ENCODE measurements at places on chromosomes 12 and 14.
A peak's percentile ranks its signal among the peaks of the same experiment; 100 is the strongest.

GRCh38 chr12:122022393-122023338 is 982 bp downstream of the BCL7A start:
- DNase-seq: peak; percentile 31

DNA sequence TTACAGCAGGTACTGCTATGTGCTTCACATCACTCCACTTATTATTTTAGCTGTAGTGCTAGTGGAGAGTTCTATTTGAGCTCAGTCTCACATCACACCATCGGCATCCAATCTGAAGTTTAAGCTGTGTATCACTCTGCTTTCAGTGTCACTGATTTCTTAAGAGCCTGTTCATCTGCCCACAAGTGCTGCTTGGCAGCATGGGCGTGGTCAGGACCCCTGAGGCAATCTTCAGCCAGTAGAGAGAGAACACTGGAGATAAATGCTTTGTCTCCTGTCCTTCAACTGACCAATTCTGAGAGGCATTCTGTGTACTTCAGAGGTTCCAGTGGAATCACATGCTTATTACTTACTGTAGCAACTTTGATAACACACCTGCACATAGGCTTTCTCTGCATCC is 728.8 kb downstream of the RPS29 start:
- no peak for DNase-seq

GRCh38 chr12:131991816-131992430 is 42.2 kb downstream of the EP400 start:
- DNase-seq: no peak

- peak; percentile 67 for DNase-seq
These were observed 26.4 kb upstream of the ZFP36L1 start for GRCh38 chr14:68819260-68819691.

DNA sequence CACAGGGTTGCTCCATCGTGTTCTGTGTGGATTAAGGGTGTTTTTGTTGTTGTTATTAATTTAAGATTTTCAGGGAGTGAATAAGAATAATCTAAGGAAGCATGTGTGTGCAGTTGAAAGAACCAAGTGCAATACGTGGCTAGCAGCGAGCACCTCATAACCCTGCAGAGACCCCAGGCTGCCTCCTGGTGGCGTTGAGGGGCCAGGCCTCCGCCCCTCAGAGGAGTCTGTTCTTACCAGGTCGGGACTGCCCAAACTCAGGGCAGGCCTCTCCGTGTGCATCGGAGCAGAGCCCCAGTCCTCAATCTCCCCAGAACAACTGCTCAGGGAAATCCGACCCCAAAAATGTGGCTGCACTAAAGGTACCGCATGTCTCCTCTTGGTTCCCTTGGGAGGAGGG is 36.8 kb downstream of the IL31 start:
- DNase-seq: no peak

DNA sequence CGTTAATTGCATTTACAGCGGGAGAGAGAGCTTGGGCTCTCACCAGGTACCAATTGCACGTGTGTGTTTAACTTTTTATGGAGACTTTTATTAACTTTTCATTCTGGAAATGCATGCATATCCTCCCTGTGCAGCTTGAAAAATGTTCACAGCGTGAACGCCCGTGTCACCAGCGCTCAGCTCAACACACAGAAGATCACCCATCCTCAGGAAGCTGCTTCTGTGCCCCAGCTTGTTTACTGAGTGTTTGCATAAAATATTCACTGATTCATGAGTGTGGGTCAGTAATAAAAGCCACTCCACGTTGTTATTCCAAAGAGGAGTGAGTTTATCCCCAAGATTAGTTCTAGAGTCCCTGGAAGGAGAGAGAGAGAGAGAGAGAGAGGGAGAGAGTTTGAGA is 75.5 kb upstream of the FZD10 start:
- DNase-seq: no peak

DNA sequence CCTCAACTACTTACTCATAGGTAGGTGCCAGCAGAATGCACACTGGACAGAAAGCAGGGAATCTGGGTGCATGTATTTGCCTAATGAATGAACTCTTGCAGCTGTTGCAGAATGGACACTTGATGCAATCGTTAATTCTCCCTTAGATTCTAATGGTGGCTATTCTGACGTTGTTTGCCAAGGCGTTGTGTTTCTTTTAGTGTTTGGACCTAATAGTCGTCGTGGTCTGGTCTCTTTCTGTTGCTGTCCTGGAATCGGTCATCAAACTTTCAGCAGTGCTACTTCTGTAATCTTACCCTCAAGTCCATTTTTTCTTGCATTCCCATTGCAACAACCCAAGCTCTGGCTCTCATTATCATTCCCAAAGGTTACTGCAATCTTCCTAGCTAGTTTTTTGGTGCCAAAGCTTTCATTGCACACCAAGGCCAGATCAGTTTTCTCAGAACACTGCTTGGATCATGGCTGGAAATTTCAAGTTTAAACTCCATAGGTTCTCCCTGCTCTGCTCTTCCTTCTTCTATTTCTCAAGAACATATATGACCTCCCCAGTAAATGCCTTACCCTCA is 31.3 kb downstream of the BMP4 start:
- no peak for DNase-seq

GRCh38 chr14:48251290-48251689 is 575.9 kb upstream of the MDGA2 start:
- DNase-seq: no peak

- DNase-seq: no peak
These were observed 186.3 kb upstream of the PLEKHA5 start for GRCh38 chr12:18943200-18943599.

- peak; percentile 75 for DNase-seq
These were observed 211.7 kb upstream of the FKBP4 start for GRCh38 chr12:2583091-2583497.

DNA sequence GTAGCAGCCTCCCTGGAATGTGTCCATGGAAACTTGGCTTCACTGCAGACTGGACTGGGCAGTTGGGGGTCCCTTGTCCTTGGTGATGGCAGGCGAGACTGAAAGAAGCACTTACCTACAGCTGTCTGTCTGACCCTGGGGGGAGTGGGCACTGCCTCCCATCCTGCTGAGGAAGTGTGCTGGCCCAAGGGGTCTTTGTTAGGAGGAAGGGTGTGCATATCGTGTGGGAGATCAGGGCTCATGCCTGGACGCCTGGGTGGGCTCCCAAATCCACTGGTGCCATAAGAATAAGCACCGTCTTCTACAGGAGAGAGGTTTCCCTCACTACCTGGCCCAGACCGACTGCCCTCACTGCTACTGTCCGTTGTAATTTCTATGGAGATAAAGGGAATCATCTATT is 81.4 kb downstream of the PIWIL1 start:
- DNase-seq: no peak

GRCh38 chr14:65339866-65340265 is 72.7 kb upstream of the FUT8 start:
- no peak for DNase-seq

DNA sequence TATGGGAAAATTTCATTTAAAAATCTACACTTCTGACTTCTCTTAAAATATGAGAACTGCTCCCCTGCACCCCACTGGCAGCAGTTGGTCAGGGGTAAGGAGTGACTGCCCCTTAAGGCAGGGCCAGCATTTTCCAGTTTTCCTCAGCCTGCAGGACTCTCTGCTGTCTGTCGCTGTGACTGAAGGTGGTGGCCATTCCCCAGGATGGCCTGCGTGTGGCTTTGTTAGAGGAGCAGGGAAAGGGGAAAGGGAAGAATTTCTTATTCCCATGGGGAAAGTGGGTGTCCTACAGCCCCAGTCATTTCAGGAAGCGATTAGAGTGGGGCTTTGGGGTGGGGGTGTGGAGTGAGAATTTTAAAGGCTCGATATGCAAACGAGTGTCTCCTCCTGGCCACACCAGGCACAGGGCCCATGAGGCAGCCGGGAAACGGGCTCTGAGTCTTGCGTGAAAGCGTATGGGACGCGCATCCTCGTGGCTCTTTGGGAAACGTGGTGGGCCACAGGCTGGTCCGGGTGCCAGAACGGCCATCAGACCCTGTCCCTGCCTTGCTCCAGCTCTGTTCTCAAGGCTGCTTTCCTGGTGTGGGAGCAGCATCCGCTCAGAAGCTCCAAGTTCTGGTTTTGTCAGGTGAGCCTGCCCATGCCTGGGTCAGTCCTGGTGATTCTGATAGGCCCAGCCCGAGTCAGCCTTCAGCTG is 23.5 kb downstream of the ADGRD1 start:
- DNase-seq: no peak

- no peak for DNase-seq
These were observed 10.2 kb upstream of the PEBP1 start for GRCh38 chr12:118125743-118126118.

GRCh38 chr14:98114122-98114895 is 1157.7 kb downstream of the BCL11B start:
- DNase-seq: no peak

DNA sequence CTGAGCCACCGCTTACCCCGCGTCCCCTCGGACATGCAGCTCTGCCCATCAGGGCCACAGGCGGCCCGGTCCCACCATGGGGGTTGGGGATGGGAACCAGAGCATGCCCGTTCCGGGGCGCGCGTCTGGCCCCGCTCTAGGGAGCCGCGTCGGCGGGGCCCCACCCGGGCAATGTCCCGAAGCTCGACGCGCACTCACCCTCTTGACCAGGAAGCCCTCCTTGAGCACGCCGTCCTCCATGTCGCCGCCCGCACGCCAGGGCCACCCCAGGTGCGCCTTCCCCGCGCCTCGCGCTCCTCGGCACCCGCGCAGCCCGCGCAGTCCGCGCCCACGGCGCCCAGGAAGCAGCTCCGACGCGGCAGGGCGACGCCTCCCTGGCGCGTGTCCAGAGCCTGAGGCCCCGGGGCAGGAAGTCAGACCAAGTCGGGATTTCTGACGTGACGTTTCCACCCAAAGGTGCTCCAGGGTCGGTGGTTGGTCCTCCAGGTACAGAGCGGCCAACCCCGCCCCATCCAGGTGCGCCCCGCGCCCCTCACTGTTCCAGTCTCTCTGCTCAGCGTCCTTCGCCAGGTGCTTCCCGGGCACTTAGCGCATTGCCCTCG is at the start of gene PLEK2:
Gene PLEK2, minus strand, starts transcription at position 346 of the 602 bp plus-strand sequence. Its CDS starts 106 bp downstream, at position 240.
- DNase-seq: peak; percentile 89

GRCh38 chr12:61542551-61542950 is 717.7 kb upstream of the USP15 start:
- DNase-seq: no peak

GRCh38 chr14:99330316-99331240 is 58.6 kb upstream of the BCL11B start:
- no peak for DNase-seq

DNA sequence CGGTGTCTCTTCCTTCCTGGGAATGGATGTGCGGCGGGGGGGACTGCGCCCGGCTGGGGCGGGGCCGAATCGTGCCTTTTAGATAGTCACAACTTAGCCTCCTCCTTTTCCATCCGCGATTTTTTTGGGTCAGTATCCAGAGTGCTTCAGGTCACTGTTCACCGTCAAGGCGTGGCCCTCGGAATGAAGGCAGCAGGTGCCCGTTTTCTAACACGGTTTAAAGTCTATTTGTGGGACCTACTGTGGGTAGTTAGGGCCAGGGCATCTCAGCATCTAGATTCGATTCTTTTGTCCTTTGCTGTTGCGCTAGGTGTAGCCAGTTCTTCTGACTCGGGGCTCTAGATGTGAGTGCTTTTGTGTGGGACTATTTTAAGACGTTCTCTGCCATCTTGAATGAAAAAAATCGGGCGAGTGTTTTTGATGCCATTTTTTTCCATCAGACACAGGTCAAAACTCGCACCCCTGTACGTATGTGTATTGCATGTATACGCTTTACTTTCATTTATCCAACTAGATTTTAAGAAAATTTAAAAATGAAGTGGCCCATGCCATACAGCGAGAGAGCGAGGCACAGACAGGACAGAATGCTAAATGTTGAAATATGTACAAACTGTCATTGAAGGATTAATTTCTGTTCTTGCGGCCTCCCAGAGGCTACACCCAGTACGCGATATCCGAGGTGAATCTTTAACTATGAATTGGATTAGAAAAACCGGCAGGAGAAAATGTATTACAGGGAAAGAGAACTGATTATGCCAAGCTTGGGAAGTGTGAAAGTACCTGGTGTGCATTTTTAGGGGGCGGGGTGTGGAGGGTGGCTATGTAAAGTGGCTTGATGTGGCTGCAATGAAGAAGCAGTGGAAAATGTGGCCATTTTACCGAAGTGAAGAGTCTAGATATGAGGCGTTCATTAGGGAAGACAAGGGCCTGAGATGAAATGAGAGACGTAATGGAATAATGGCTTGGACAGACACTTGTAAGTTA is 835 bp downstream of the VEZT start:
- DNase-seq: peak; percentile 87

- DNase-seq: no peak
These were observed 424.0 kb downstream of the ZFP36L1 start for GRCh38 chr14:68368850-68369249.

DNA sequence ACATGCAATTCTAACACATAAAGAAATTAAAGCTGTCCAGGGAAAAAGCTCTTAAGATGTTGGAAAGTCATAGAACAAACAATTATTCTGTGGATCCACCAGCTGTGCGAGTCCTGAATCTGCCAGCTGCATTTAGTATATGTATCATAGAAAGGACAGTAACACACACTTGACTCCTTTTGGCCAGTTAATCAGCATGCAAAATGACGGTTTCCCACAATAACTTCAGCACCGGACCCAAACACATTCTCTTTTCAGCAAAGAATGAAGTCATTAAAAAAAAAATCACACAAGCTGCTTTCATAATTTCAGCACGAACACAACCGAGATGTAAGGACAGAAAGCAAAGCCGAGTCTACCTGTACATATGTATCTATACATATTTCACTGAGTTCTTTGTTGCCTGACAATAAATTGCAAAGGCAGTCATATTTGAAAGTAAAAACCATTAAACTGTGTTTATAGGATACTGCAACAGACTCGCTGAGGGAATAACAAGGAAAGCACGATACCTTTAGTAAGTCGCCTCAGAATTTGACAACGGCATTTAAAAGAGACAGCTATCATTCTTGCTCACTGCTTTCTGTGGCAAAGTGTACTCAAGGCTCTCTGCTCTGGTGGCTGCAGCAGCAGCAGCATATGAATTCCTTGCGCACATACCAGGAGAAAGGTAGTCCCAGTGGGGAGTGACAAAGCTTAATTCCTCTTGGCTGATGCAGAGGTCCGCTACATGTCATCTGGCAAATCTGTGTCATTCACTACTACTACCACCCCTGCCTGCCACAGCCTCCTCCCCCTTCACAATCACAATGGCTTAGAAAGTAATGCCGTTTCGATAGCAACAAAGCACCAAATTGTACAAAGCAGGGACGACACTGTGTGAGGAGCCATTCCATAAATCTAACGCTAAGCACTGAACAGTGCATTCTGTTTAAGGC is at the start of gene GRIP1:
Gene GRIP1, minus strand, starts transcription at position 739 of the 938 bp plus-strand sequence. Its CDS starts 172 bp downstream, at position 567.
- no peak for DNase-seq

DNA sequence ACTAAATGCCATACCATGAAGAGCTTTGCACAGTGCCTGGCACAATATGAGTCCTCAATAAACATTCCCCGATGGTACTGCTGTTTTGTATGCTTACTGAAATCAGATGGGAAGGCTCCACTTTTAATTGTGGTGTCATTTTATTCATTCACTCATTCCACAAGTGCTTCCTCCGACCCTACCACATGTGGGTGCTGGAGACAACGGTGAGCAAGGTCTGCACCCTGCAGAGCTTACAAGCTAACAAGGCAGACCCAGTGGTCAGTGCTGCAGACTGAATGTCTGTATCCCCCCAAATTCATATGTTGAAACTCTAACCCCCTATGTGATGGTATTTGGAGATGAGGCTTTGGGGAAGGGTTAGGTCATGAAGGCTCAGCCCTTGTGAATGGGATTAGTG is 48.3 kb downstream of the RFX4 start:
- DNase-seq: no peak

GRCh38 chr12:133129368-133130037 is 571 bp downstream of the ZNF891 start:
- DNase-seq: no peak

Measured in colonic mucosa (tissue), 4 donors.